ENCODE measurements at places on chromosomes 5 and 9.

DNA sequence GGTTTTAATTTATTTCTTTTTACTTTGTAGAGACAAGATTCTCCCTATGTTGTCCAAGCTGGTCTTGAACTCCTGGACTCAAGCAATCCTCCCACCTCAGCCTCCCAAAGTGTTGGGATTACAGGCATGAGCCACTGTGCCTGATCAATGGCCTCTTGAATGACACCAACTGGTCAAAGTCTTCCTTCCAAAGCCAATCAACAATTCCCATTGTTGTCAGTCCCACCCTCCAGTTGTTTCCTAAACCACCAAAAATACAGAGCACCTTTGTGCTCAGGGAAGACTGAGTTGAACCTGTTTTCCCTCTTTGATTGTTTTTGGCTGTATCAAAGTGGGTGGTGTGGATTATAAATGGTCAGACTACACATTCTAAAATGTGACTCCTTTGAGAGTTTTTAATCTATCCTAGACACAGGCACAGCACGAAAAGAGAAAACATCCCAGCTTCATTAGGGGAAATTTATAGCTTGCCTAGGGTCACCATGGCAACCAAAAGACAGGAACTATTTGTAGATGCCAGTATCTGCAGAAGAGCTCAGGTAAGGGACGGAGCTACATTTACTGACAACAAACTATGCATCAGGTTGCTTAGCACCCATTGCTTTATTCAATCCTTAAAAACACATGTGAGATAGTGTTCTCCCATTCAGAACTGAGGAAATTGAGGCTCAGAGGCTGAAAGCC, 27.6 kb upstream of the ATP6V1G1 start:
- no peak for DNase-seq

- no peak for DNase-seq
Measured at GRCh38 chr9:111284703-111285102, 45.3 kb downstream of the OR2K2 start.

GRCh38 chr9:109590966-109591365, 92.9 kb upstream of the PTPN3 start:
- DNase-seq, result no peak

DNA sequence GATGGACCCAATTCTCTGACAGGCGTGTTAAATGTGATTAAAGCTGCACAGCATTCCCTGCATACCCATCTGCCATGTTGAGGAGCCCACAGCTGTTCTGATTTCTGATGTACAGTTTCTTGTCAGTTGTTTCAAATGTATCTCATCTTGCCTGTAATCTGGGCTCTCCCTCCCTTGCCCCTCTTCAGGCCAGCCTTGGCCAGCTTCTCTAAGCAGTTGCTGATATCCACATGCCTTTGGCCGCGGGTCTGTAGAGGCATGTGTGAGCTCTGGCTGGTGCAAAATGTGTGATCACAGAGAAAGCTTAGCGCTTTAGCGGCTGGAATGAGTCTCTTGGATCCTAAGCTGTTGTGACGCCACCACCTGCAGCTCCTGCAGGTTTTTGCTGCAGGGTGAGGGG, 332.0 kb downstream of the MLLT3 start:
- DNase-seq, result no peak

DNA sequence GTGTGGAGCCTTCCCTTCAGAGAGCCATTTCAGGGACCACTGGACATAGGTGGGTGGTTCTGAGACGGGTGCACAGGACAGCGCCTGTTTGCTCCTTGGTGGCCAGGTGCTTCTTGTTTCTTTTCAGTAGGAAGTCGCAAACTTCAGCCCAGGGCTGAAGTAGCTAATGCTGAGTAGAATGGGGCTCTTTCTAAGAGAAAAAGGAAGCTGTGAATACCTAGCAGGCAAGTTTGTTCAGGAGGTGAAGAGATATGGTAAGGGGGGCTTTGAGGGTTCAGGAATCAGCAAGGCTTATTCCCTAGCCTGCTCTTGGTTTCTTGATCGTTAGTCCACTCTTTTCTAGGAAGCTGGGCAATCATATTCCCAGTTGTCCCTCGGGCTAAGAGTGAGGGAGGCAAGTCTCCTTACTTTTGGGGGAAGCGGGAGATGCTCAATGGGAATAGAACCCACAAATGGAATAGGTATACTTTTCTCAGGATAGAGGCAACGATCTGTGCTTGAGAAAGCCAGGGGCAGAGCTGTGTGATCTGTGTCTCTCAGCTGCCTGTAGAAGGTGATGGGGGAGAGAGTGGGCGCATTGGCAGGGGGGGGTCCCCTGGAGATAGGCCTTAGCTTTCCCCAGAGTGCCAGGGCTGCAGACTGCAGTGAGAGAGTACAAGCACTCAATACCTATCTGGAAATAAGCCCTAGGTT, 1.9 kb upstream of the PURA start:
- no peak for DNase-seq

DNA sequence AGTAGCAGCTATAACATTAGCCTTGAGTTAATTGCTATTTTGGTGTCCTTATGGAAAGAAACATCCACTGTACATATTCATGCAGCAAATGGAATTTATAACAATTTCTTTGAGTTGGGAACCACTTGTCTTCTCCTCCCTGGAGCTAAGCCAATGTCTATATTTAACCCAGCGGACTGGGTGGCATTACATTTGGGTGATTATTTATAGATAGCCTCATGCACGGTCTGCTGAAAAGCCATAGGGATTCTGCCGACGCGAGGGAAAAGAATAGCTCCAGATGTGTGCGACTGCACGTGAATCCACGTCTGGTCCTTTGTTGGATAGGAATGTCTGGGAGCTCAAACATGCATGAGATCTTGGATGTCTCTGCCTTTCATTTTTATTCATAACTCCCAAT, 157.5 kb upstream of the BRINP1 start:
- DNase-seq, result no peak

DNA sequence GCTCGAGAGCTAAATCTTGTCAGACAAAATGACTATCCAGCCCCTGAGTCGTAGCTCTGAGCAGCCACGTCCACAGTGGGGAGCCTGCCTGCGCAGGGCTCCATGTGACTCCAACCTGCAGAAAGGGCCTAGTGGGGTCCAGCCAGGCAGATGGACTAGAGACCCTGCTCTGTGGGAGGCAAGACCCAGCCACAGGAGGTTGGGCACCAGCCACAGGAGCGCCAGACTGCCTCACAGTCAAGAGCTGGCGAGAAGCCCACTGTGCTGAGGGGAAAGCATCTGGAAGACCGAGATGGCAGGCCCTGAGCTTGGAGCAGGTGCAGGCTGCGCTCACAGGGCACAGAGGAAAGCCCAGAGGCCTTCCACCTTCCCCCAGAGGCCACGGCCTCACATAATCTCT, 61.4 kb downstream of the C5orf15 start:
- DNase-seq, result no peak

DNA sequence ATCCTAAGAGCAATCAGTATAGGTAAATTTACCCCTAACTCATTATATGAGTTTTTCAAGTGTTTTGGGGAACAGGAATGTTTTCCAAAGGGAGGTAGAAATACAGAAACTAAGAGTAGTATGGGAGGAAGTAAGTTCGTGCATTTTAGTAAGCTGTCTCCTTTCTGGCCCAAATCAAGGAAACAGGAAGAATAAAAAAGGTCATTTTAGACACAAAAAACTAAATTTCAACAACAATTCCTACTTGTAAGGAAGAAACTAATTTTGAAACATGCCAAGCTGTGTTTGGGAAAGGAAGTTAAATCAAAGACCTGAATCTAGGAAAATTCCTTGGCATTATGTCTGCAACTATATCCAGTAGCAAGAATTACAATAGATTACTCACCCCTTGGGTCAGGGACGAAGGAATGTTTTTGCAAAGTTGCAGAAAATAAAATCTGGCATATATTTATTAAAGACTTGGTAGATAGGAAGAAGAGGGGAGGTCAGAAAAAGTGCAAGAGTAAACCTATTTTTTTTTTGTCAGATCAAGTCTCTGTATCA, 6.5 kb upstream of the RPS6 start:
- DNase-seq, result no peak

DNA sequence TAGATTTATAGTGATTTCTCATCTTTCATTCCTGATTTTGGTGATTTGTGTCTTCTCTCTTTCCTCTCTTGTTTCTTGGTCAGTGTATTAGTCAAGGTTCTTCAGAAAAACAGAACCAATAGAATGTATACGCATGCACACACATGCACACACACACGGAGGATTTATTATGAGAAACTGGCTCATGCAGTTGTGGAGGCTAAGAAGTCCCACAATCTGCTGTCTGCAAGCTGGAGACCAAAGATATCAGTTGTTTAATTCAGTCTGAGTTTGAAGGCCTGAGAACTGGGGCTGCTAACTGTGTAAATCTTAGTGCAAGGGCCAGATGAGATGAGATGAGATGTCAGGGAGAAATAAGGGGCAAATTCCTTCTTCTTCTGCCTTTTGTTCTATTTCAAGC, 5.7 kb upstream of the RPS23 start:
- no peak for DNase-seq

GRCh38 chr5:151078490-151079262, 2.2 kb downstream of the TNIP1 start:
- DNase-seq, result no peak

DNA sequence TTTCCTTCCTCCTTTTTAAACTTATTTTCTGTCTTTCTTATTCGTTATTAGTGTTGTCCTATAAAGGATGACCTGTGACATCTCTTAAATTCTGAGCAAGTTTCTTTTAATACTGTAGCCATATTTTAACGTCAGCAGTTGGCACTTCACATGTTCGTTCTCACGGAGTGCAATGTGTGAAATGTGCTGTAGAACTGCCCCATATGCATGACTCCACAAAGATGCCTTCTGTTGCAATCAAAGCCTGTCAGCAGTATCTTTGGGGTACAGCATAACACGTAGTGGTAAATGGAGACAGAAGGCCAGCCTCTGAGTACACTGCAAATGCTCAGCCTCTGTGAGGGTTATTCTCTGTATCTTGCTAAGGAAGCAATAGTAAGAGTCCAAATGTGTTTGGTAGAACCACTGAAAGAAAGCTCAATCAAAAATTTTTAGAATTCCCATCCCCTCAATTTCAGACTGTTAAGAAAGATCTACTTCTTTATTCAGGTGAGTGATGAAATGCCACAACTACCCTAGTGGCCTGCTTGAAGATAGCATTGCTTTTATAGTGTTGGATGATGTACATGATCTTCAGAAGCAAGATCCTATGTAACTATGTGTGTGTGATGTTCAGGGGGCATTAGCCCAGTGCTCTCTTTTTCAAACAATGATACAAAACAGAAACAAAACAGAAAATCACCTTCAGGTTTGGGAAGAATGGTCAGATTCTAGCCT, 277.7 kb downstream of the TMEM167A start:
- DNase-seq, result no peak

Data from fibroblast of mammary gland (primary cell).